ENCODE measurements at places on chromosomes 5 and 9.

- peak; percentile 55 for DNase-seq
Observed at GRCh38 chr9:130235558-130236435, 29.8 kb upstream of the HMCN2 start.

DNA sequence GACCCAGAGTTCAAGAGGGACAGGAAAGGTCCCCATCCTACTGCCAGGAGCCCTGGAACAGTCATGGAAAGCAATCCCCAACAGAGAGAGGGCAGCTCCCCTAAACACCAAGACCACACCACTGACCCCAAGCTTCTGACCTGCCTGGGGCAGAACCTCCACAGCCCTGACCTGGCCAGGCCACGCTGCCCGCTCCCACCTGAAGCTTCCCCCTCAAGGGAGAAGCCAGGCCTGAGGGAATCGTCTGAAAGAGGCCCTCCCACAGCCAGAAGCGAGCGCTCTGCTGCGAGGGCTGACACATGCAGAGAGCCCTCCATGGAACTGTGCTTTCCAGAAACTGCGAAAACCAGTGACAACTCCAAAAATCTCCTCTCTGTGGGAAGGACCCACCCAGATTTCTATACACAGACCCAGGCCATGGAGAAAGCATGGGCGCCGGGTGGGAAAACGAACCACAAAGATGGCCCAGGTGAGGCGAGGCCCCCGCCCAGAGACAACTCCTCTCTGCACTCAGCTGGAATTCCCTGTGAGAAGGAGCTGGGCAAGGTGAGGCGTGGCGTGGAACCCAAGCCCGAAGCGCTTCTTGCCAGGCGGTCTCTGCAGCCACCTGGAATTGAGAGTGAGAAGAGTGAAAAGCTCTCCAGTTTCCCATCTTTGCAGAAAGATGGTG, 31.6 kb downstream of the CD180 start:
- no peak for DNase-seq

DNA sequence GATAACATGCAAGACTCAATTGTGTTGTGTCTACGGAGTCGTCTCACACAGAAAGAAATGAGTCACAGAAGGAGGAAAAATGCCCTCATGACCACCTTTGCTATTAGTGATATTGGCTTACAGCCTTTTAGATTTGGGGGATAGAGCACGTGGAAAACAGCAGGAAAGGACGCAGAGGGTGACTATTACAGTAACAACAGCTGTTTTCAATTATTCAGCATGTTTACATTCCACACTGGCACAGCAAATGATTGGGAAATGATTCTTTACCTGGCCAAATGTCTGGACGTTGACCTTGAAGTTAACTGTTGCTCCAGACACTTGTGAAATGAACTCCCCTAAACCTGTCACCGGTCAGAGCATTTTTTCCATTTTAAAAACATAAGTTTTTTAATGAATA, 46.8 kb downstream of the APTX start:
- no peak for DNase-seq

GRCh38 chr5:130111746-130112145, 207.5 kb downstream of the CHSY3 start:
- DNase-seq = no peak

DNA sequence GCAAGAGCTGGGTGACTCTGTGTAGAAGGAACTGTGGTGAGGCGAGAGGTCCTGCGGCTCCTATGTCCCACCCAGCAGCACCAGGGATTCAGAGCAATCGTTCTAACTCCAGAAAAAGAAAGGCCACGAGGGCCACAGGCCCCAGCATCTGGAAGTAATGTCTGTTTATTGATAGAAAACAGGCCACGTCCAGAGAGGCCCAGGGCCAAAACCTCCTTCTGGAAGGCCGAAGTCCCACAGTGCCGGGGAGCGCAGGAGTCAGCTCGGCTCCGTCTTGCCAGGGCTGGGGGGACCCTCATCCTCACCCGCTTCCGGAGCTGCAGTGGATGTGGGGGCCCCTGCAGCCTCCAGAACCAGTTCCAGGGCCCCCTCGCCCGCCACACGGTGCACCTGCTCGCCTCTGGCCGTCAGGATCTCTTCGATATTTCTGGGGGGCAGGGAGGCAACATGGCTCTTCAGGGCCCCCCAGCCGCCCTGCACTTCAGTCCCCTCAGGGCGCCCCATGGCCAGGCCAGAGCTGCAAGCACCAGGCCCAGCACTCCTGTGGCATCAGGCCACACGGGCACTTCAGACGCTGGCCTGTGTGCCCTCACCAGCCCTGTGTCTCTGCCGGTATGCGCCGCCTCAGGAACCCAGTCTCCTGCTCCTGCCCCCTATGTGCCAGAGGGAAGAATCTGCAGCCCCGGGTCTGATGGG, 1.6 kb downstream of the DNLZ start:
- no peak for DNase-seq

- peak; percentile 44 for DNase-seq
Observed at GRCh38 chr5:157670662-157671591, at the start of gene C5orf52. Gene C5orf52 (plus strand): TSS chr5:157671533. CDS start chr5:157671615, 82 bp downstream.

GRCh38 chr5:63401436-63402046, 560.7 kb downstream of the HTR1A start:
- peak; percentile 79 for DNase-seq

DNA sequence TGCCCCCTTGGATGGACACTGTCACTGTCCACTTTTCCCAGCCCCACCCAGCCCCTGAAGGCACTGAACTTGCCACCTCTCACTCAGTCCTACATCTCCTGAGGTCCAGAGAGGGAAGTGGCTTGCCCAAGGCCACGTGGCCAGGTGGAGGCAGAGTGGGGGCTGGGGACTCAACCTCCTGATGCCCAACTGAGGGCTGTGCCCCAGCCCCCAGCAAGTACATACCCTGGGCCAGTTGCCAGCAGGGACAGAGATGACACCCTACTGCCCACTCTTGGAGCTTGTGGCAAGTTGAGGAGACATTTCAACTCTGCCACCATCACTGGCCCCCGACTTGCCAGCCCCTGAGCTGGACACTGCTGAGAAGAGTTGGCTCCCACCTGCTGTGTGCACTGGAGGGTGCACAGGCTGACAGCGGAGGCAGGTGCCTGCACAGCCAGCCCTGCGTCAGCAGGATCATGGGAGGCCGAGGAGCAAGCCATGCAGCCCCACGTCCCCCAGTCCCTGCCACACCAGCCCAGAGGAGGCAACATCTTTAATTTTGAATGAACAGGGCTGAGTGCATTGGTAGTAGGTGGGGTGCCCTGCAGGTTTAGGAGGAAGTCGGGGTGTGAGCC, 39.4 kb downstream of the UNC5A start:
- no peak for DNase-seq

DNA sequence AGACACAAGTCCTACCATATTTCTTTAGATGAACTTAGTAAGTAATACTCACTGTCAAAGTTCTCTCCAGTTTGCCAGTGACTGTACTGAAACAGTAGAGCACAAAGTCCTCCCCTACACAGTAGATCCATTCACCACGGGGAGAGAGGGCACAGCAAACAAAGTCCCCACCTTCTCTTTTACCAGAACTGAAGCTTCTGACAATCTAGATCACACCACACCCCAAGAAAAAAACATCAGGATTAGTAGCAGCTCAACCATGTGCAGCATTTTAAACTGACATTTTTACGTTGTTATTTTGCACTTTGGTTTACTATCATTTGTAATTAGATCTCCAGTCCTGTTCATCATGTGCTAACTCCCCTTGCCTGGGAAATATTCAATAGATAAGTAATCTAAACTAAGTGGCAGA, 23.0 kb downstream of the DNAJA1 start:
- no peak for DNase-seq

- no peak for DNase-seq
Observed at GRCh38 chr5:177611446-177612214, 11.7 kb downstream of the B4GALT7 start.

DNA sequence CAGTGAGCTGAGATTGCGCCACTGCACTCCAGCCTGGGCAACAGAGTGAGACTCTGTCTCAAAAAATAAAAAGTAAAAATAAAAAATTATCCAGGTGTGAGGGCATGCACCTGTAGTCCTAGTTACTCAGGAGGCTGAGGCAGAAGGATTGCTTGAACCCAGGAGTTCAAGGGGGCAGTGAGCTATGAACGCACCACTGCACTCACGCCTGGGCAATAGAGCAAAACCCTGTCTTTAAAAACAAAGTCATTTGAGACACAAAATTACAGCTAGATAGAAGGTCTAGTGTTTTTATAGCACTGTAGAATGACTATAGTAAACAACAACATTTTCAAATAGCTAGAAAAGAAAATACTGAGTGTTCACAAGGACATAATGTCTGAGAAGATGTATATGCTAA, 16.4 kb downstream of the IL4 start:
- no peak for DNase-seq

- DNase-seq = no peak
Observed at GRCh38 chr5:85340790-85341189, 956.1 kb upstream of the EDIL3 start.

- no peak for DNase-seq
Observed at GRCh38 chr9:126625329-126626126, 11.8 kb downstream of the LMX1B start.

DNA sequence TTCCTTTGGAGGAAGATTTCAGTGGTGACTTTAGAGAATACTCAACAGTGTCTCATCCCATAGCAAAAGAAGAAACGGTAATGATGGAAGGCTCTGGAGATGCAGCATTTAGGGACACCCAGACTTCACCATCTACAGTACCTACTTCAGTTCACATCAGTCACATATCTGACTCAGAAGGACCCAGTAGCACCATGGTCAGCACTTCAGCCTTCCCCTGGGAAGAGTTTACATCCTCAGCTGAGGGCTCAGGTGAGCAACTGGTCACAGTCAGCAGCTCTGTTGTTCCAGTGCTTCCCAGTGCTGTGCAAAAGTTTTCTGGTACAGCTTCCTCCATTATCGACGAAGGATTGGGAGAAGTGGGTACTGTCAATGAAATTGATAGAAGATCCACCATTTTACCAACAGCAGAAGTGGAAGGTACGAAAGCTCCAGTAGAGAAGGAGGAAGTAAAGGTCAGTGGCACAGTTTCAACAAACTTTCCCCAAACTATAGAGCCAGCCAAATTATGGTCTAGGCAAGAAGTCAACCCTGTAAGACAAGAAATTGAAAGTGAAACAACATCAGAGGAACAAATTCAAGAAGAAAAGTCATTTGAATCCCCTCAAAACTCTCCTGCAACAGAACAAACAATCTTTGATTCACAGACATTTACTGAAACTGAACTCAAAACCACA, 67.4 kb downstream of the VCAN start:
- DNase-seq = no peak

GRCh38 chr5:60701321-60701968, 1.5 kb upstream of the DEPDC1B start:
- DNase-seq = no peak

DNA sequence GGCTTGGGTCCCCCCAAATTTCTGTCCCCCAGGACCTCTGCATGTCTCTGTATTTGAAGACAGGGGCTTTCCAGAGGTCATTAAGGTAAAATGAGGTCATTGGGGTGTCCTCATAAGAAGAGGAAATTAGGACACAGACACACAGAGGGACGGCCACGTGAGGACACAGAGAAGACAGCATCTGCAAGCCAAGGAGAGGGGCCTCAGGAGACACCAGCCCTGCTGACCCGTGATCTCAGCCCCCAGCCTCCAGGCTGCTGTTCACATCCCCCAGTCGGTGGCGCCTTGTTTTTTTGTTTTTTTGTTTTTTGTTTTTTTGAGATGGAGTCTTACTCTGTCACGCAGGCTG, 1.2 kb upstream of the CCDC183 start:
- no peak for DNase-seq

- no peak for DNase-seq
Observed at GRCh38 chr5:154534457-154535050, 56.5 kb upstream of the HAND1 start.

DNA sequence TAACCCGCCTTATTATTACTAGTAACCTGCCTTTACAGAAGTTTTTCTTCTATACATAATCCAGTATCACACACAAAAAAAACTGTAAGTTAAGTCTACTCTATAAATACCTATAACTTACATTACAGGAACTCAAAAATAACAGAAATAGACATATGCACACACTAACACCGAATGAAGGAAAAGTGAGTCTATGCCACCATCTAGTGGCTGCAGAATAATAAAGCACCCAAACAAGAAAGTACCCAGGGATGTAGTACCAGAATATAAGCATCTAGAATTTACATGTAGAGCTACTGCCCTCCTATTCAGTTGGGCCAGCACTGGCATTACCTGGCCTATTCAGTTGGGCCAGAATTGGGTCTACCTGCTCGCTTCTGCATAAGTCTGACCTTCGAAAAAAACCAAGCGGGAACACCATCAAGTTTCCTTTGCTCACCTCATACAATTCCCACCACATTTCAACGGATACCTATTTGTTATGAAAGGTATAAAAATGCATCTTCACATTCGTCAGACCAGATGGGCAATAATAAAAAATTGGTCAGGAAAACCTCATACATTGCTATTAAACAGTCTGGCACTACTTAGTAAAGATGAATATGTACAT, 4.0 kb upstream of the NIPSNAP3A start:
- DNase-seq = no peak

DNA sequence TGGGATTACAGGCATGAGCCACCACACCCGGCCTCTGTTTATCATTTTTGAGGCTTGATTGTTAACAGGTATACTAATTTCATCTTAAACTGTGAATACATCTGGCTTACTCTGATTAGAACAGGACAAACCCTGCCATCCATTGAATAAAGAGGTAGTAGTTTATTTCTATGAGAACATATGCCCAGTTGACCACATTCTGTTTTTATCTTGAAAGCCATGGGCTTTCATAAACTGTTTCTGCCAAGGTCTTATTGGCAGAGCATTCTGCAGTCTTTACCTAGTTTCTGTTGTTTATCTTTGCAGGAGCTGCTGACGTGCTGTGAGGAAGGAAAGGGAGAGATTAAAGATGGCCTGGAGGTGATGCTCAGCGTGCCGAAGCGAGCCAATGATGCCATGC, 184.9 kb upstream of the OTULINL start:
- DNase-seq = no peak

GRCh38 chr5:77839691-77840090, 63.6 kb upstream of the TBCA start:
- no peak for DNase-seq

DNA sequence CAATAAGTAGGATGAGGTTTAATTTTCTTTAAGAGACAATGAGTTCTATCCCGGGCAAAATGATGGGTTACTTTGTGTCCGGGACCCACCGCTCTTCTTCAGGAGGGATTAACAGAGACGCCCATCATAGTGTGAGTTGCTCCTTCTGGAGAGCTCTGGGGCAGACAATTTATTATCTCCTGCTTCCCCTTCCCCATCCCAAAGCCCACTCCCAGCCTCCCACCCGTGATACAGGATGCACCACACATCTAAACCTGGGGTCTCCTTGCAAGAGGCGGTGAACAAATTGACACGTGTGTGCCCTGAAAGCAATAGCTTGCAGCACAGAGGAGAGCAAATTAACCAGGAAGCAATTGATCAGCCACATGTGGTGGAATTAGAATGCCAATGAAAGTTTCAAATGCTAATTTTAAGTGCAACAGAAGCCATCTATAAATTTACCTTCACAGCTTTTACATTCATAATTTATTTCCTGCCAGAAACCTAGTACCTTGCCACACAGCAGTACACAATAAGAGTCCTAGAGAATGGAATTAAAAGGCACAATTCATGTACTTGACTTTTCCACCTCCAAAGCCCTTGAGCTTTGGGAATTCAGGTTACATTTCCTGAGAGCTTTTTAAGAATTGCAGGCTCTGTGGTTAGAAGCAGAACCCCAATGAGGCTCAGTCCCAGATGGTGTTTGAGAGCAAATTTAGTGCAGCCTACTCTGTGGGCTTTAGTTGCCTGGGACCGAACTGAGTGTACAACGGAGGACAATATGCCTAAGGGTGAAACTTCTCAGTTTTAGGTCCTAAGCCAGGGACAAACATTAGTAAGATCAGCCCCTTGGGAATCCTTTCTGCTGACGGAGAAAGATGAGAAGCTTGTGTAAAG, 399.6 kb downstream of the MED10 start:
- DNase-seq = no peak
